ENCODE measurements at places on chromosomes 11 and 22.
A peak's percentile ranks its signal among the peaks of the same experiment; 100 is the strongest.

- DNase-seq: no peak
Observed at GRCh38 chr22:39349506-39349966, 255 bp upstream of the SYNGR1 start.

DNA sequence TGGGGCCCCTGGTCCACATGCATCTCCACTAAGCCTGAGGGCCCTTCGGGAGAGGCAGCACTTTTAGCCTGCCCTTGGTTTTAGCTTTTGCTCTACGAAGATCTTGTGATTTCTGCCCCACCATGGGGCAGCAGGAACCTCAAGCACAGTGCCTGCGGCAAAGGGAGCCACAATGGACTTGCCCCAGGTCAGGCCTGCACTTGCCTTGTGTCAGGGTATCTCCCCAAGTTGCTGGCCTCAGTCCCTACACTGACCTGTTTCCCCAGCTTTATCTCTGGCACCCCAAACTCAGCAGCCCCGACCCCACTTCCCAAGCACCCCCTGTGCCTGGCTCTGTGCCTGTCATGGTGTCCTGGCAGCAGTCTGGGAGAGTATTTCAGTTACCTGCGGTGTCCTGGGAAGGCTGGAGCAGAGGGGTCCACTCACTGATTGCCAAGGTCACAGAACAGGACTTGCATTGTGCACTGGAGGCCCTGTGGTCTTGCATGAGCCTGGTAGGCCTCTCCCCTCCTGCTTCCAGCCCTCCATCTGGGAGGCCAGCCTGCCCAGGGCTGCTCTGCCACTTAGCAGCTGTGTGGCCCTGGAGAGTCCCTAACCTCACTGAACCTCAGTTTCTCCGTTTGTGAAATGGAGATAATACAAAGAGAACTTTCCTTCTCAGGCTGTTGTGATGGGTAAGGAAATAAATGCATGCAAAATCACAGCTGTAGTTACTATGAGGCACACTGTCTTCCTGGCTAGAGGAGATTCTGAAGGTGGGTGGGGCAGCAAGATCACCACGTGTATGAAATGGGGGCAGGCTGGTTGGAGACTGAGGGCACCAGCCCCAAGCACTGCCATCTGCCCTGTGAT is 3.6 kb upstream of the AIFM3 start:
- no peak for DNase-seq

DNA sequence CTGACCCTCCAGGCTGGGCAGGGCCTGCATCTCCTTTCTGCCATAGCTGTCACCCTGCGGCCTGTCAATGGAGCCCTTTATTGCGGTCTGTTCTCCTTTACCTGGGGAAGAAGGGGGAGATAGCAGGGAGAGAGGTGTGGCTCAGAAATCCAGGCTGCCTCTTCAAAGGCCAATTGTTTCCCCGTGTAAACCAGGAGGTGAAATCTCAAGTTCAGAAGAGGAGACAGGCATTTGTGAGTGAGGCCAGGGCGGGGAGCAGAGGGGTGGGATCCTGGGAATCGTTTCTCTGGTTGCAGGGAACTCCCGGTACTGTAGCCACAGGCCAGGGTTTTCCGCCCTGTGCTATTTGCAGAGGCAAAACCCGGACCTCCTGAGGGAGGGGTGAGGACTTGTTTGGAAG is 9.1 kb downstream of the DCPS start:
- DNase-seq: no peak

DNA sequence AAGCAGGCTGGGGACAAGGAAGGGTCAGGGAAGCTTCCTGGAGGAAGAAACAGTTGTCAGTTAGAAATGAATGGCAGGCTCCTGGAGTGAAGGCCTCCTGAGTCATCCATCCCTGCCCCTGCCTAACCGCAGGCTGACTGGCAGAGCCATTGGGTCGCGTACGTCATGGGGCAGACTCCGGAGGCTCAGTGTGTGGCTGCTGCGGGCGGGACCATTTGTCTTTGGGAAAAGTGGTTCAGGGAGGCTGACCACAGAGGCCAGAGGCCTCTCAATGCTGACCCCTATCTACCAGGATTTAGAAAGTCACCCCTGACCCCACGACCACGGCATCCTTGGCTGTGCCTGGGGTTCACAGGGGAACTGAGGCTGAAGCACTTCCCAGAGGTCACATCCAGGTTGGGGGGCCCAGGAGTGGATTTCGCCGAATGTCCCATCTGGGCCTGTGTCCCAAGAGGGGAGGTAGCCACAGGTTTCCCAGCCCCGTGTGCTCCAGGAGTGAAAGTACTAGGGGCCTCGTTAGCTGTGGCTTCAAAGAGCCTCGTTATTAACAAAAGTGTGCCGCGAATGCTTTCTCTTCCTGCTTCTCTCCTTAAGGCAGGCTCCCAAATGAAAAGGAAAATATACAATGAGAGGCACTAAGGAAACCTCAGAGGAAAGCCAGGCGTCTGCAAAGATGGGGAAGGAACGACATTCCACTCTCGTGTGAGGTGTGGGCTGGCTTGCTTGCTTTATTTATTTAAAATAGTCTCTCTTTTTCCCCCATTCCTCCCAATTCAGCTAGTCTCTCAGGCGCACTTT is 58.9 kb downstream of the FLRT1 start:
- DNase-seq: peak; percentile 61

DNA sequence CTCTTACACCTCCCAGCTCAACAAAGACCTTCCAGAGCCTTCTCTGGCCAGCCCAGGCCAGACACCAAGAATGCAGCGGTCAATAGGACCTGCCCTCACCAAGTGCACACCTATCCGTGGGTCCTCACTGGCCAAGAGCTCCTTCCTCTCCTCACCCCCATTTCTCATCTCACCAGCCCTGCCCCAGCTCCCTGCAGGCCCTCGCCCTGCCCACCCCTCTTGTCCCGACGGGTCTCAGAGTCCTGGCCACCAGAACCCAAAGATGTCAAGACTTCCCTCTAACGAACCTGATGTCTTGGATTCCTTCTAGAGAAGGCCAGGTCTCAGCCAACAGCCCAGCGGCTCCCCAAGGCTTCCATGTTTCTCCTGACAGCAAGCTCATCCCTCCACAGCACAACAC is 43.6 kb downstream of the IGF2 start:
- DNase-seq: no peak

DNA sequence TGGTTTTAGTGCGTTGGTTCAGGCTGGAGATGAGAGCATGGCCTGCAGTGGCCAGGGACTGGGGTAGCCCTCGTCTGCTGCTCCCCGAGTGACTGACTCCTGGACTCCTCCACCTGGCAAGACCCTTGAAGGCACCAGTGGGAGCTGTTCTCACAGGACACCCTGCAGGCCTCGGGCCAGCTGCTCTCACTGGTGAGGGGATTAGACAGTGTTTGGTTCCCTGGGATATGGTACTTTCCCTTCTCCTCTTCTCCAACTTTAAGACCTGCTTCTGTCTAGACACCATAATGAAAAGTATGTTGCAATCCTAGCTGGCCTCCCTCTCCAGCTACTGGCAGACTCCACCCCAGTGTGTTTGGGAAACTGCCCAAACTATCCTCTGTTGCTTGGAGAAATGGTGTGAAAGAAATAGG is 168.8 kb upstream of the CADM1 start:
- no peak for DNase-seq

- no peak for DNase-seq
Observed at GRCh38 chr22:42955087-42955635, 59.8 kb downstream of the PACSIN2 start.

- DNase-seq: peak; percentile 90
Observed at GRCh38 chr11:111983187-111983986, 41.8 kb upstream of the DLAT start.

GRCh38 chr11:86869966-86870570 is 69.7 kb downstream of the PRSS23 start:
- peak; percentile 51 for DNase-seq

DNA sequence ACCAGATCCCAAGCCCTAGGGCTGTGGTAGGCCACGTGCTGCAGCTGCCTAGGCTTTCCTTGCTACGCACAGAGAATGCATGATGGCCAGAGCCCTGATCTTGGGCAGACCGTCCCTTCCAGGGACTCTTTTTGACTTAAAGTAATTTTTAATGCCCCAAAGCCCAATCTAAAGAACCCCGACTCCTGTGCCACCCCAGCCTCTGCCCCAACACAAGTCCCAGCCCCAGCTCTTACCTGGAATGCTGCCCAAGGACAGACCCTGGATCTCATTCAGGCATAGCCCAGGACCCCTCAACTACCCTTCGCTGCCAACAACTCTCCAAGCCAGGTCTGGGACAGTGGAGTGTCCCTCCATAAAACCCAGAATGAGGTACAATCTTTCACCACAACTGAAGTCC is 211.7 kb upstream of the B3GAT1 start:
- DNase-seq: no peak

DNA sequence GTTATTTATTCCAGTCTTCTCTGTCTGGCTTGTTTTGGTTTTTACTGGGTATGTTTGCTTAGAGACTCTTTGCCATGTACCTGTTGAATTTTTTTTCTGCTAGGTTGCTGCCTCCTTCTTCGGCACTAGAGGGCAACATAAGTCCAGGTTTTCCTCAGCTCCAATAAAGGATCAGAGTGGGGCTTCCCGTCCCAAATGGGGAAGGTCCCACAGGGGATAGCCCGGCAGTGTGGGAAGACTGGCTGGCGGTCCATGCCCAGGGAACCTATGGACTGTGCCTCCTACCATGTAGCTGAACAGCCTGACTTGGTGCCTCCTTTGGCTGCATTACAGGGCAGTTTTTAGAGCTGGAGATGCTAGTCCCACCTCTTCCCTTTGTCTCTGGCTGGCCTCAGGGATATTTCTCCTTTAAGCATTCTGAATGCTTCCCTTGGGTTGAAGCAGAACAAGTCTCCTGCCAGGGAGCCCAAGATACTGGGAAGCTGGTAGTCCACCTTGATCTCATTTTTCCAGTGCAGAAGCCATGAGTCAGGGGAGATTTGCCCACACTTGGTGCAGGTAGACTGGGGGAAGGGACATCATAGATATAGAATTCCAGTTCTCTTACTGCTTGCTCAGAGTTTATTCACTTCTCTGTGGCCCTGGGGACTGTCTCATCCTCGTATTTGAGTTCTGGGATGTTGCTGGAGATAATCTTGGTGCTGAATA is 60.2 kb downstream of the BRD1 start:
- peak; percentile 84 for DNase-seq

- DNase-seq: peak; percentile 49
Observed at GRCh38 chr11:9774591-9775397, 110.9 kb downstream of the SWAP70 start.

DNA sequence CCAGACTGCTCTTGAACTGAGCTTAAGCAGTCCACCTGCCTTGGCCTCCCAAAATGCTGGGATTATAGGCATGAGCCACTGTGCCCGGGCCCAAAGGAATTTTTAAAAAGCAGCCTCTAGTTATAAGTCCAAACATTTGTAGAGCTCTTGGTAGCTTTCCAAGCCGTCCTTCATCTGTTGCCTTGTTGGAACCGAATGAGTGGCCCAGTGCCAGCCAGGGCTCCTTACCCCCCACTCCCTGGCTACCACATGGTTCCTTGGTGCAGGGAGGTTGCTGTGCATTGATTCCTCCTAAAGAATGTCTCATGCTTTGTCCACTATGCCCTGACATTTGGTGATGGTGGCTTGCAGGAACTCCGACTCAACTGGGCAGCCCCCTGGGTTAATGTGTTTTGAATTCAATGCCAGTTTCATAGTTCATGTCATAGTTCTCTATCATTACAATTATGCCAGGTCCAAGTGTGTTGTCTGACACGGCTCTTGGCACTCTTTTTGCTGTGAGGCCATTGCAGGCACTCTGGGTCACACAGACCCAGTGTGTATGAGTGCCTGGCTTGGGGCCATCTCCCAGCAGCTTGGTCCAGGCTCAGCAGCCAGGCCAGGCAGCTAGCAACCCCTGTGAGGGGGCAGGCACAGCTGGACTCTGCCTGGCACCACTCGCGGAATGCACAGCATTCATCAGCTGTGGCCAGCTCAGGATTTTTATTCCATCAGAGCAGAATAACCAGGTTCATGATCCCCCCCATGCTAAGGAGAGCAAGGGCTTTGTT is 13.3 kb upstream of the MICALL1 start:
- DNase-seq: no peak

DNA sequence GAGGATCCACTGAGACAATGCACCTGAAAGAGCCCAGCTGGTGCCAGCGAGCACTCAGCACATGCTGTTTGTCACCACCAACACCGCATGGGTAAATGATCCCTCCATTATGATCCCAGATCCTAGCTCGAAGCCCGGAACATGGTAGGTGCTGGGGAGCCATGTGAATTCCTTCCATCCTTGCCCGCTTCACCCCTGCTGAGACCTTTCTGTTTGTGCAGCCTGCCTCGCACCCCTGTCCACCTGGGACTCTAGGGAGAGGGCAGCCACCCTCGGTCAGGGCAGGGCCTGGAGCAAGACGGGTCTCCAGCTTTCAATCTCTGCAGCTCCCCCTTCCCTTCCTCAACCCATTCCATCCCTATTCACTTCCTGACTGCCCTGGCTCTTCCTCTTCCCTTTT is 116.2 kb upstream of the ALX4 start:
- DNase-seq: no peak

GRCh38 chr11:47033439-47033838 is 96.9 kb downstream of the CSTPP1 start:
- peak; percentile 18 for DNase-seq

DNA sequence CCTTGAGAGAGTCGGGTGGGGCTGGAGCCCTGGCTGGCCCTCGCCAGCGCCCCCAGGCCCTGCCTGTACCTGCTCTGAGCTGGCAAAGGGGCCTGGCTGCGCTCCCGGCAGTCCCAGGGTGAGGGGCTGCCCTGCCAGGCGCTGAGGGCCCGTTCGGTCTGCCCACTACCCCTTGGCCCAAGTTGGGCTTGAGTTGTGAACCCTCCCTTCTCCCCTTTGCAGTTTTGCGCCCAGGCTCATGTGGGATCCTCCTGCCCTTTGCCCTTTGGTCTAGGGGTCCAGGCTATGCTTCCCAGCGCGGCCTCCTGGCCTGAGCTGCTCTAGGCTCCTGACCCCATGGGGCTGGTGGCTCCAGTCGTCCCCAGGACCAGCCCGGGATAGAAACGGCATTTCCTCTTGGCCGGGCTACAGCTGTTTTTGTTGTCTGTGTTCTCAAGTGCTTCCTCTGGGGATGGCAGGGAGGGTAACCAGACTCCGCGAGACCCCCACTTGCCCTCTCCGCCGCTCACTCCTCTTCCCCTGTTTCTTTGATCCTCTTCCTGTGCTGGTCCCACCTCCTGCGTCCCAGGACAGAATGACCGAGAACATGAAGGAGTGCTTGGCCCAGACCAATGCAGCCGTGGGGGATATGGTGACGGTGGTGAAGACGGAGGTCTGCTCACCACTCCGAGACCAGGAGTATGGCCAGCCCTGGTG is 34.9 kb downstream of the PRDM11 start:
- DNase-seq: peak; percentile 18

- no peak for DNase-seq
Observed at GRCh38 chr11:66607126-66607834, 9.2 kb upstream of the RBM14 start.

- no peak for DNase-seq
Observed at GRCh38 chr11:123421589-123421988, 8.5 kb upstream of the GRAMD1B start.

DNA sequence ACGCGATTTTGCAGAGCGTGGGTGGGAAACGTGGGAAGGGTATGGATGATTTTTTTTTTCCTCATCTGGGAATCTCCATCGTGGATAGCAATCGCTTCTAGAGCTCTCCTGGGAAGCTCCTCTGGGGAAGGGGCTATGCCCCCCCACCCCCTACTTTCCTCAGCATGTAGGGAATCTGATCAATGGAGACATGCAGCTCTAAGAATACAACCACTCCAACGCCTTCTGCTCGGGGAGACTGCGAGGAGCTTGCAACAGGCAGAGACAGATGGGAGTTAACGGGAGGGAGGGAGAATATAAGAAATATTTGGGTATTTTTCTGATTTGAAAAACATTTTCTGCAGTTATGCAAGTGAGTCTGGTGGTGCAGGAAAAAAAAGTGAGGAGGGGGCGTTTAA is 104.6 kb upstream of the HSD17B12 start:
- no peak for DNase-seq

Data from ELF-1 (cell line).